Umbilical cord (tissue), 2 donors: ENCODE measurements at places on chromosomes 1 and 21. TPM values are rescaled to one million over a fixed set of nuclear protein-coding genes. Genes with fewer than 3 reads are reported as not detected.

DNA sequence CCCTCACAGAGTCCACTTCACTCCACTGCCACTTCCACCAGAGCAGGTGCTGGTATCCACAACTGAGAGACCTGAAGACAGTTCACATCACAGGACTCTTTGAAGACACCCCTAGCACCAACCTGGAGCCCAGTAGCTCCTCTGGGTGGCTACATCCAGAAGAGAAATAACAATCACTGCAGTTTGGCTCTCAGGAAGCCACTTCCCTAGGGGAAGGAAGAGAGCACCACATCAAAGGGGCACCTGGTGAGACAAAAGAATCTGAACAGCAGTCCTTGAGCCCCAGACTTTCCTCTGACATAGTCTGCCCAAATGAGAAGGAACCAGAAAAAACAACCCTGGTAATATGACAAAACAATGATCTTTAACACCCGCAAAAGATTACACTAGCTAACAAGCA lies 113.2 kb downstream of the TENT5C start:
- DNase-seq: no peak

GRCh38 chr1:228042508-228042907 lies 35.7 kb downstream of the WNT3A start:
- no peak for DNase-seq

GRCh38 chr21:34338226-34338625 lies 25.6 kb upstream of the KCNE2 start:
- DNase-seq: no peak

DNA sequence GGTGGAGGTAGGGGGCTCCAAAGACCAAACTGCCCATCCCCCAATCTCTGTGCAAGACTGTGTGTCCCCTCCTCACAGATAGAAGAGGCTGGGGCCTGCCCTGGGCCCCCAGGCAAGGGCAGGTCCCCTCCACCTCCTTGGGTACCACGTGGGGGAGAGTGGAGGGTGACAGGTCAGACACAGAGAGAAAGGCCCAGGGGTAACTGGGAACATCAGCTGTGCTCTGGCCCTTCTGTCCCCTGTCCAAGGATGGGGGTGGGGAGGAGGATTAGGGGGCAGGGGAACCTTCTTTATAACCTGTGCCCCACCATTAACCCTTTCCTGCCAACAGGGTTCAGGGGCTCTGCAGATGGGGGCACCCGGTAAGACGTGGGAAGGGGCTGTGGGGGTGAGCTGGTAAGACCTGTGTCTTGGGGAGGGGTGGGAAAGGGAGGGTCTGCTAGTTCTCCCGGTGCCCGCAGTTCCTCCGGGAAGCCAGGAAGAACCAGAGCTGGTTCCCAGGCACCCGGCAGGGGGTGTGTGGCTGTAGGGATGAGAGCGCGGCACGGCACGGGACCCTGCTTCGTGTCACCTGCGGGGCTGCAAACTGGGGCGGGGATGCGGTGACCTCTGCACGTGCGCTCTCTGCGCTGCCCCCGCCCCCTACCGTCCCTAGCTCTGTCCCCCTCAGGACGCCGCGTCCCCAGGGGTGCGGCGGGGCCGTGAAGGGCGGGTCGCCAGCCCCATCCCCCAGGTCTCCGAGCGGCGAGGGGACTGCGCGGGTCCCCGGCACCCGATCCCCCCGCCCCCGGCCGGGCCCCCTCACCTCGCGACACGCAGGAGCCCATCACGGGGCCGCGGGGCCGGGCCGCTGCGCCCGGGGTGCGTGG lies 601 bp downstream of the FAM131C start:
- no peak for DNase-seq

GRCh38 chr21:39107739-39108138 lies 75.5 kb downstream of the PSMG1 start:
- DNase-seq: no peak

DNA sequence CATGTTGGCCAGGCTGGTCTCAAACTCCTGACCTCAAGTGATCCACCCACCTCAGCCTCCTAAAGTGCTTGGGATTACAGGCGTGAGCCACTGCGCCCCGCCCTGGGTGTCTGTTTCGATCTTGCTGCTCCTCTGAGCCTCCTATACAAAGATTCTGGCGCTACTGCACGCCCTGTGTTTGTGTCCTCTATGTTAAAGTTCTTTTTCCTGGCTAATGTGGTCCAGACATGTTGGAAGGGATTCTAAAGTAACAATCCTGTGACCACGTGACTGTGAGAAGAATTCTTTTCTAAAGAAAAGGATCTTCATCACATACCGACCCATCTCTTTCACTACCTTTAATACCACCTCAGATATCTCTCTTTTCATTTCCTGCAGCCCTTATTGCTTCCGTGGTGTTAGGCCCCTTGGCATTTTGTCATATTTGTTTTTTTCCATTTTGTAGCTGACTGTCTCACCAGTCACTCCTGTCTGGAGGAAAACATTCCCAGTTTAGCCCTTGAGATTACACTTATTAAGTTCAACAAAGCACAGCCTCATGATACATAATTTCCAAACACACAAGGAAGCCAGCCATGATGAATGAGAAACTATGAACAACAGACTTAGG lies 27.2 kb upstream of the ENO1 start:
- DNase-seq: peak; percentile 78

GRCh38 chr1:219772265-219773036 lies 155.9 kb downstream of the SLC30A10 start:
- DNase-seq: no peak

DNA sequence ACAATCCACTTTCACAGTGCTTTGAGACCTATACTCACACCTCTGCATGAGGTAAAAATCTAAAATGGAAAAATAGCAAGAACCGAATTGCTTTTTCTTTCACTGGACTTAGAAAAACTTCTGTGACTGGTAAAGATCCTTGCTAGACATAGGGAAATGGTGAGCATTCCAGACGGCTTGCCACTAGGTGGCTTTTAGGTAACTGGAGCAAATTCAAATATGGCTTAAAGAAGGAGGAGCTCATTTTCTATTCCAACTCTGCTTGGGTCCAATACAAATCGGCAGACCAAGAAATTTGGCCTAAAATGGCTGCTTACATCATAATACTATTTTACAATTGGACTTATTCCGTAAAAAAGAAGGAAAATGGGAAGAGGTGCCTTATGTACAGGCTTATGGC lies 977.9 kb downstream of the ADGRL2 start:
- no peak for DNase-seq

- no peak for DNase-seq
Measured at GRCh38 chr1:66374148-66374547, 159.8 kb upstream of the SGIP1 start.

DNA sequence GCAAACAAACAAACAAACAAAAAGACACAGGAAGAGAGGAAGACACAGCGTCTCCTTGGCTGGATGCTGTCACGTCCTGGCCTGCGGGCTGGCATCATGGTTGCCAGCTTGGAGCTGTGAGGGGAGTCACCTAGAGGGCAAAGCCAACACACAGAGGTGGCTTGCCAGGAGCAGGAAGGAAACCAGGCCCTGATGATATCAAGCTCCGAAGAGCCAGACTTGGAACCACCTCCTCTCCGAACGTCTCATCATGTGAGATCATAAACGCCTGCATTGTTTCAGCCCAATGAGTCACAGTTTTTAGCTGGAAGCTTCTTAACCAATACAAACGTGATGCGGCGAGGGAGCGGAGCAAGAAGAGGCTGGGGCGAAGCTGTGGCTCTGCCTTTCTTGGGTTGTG lies 8.7 kb downstream of the PLA2G2D start:
- no peak for DNase-seq

GRCh38 chr1:176854758-176855745 lies 309.5 kb downstream of the ASTN1 start:
- DNase-seq: no peak

SLC1A7 gene
- total RNA-seq: 2.4 TPM

HSD3B2 gene
- total RNA-seq: 2.9 TPM

BARHL2 gene
- total RNA-seq: not detected

CHAF1B gene
- total RNA-seq: 0.24 TPM

GREM2 gene
- 4.8 TPM for total RNA-seq

IGSF21 gene
- 6.0 TPM for total RNA-seq

CCDC181 gene
- 1.2 TPM for total RNA-seq
